ENCODE measurements at places on chromosomes 13 and 19.
A peak's percentile ranks its signal among the peaks of the same experiment; 100 is the strongest.

DNA sequence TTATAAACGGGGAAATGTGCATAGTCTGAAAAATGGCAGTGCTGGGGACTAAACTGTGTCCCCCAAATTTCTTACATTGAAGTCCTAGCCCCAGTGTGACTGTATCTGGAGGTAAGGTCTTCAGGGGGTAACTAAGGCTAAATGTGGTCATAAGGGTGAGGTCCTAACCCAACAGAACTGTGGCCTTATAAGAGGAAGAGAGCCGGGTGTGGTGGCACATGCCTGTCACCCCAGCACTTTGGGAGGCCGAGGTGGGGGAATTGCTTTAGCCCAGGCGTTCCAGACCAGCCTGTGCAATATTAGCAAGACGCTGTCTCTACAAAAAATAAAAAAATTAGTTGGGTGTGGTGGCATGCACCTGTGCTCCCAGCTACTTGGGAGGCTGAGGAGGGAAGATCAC lies 17.8 kb downstream of the PROZ start:
- H3K36me3 ChIP-seq = peaks cover 25% of the 10 kb centered on the region
- no peak overlapping the region for H3K4me3 ChIP-seq
- H3K27ac ChIP-seq = no peak overlapping the region
- H3K27me3 ChIP-seq = no peaks in the 10 kb centered on the region
- H3K4me1 ChIP-seq = peaks cover 21% of the 10 kb centered on the region
- no peak for DNase-seq

GRCh38 chr19:35908973-35909683 lies 1.0 kb upstream of the TYROBP start:
- no peaks in the 10 kb centered on the region for H3K27me3 ChIP-seq
- H3K36me3 ChIP-seq = no peaks in the 10 kb centered on the region
- no peak for DNase-seq
- no peak overlapping the region for H3K27ac ChIP-seq
- H3K4me3 ChIP-seq = no peak overlapping the region

DNA sequence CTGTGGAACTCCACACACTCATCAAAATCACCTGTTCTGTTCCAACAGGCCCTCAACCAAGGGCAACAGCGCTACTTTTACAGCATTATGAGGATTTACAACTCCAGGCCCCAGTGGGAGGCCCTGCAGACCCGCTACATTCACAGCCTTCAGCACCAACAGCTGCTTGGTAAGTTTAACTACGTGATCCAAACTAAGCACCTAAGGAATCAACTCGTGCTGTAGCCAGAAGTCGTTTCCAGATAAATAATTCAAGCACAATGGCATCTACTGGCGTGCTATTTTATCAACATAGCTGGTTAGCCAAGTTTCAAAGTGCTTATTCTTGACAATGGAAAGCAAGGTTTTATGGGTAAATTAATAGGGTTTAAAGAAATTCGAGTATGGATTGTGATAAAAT lies 5.3 kb downstream of the FAM216B start:
- DNase-seq = no peak
- H3K4me3 ChIP-seq = no peak overlapping the region
- no peak overlapping the region for H3K27ac ChIP-seq
- no peaks in the 10 kb centered on the region for H3K27me3 ChIP-seq

DNA sequence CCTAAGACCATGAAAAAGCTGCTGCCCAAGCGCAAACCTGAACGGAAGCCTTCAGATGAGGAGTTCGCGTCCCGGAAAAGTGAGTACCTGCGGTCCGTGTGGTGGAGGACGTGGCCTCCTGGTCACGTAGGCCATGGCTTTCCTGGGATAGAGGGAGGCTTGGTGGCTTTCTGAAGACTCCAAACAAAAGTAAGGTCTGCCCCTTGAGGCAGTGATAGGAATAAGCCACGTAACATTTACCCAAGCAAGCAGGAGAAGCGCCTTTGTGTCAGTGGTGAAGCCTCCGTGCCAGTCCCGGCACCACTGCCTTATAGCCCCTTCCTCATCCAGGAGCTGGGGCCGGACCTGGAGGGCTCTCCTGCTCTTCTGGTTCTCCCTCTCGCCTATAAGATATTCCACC lies 34.3 kb upstream of the TEX29 start:
- no peak overlapping the region for H3K27ac ChIP-seq
- H3K27me3 ChIP-seq = no peaks in the 10 kb centered on the region
- DNase-seq = no peak
- H3K4me3 ChIP-seq = no peak overlapping the region
- peaks cover 12% of the 10 kb centered on the region for H3K4me1 ChIP-seq
- peaks cover 20% of the 10 kb centered on the region for H3K36me3 ChIP-seq

GRCh38 chr13:48626077-48626449 lies 27.7 kb upstream of the CYSLTR2 start:
- DNase-seq = no peak
- H3K4me1 ChIP-seq = peaks cover 10% of the 10 kb centered on the region
- no peak overlapping the region for H3K27ac ChIP-seq

DNA sequence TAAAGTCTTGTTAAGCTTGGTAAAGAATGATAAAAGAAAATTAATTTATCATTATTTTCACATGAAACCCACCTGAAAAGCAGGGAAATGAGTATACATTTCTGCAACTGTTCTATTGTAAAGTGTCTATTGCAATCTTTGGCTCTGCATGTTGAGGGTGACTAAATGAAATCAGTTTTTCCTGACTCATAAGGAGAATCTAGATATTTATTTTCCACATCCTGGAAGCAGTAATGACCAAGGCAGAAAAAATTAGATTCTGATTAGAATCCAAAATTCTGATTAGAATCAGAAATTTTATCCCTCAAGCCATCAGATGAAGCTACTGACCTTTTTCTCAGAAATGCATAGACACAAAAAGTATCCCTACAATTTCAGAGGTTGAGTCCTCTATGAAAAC lies 178.4 kb downstream of the MYO16 start:
- H3K27me3 ChIP-seq = no peaks in the 10 kb centered on the region
- no peak overlapping the region for H3K27ac ChIP-seq
- H3K4me3 ChIP-seq = no peak overlapping the region
- no peaks in the 10 kb centered on the region for H3K36me3 ChIP-seq
- no peak for DNase-seq

DNA sequence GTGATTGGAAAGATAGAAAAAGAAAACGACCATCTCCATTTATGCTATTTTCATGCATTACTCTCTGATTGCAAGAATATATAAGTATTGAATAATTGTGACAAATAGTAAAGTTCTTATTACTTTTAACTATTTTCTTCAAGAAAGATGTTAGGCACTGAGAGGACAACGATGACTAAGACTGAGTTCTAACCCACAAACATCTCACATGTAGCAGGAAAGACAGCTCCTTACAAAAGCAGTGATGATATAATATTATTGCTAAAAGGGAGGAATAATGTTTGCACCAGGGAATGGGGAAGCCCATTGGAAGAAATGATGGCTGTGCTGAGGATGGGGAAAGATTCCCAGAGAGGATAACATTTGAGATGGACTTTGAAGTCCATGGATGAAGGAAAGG lies 22.6 kb downstream of the RXFP2 start:
- no peak overlapping the region for H3K4me3 ChIP-seq
- H3K27me3 ChIP-seq = no peaks in the 10 kb centered on the region
- no peaks in the 10 kb centered on the region for H3K4me1 ChIP-seq
- no peak for DNase-seq

DNA sequence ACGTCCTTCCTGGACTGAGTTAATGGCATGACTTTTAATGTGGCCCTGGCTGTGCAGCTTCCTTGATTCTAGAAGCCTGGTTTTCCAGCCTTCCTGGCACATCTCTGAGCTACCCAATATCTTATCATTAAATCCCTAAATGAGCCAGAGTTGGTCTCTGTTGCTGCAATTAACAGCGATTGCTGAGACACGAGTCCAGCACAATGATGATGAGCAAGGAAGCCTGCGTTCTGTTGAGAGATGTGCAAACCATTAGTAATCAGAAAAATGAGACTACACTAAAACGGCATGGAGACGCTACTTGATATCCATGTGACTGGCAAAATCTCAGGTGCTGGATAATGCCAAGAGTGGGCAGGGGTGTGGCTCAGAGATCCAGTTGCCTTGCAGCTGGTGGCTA lies 26.2 kb downstream of the GPR42 start:
- no peak overlapping the region for H3K4me3 ChIP-seq
- no peak overlapping the region for H3K27ac ChIP-seq
- no peaks in the 10 kb centered on the region for H3K36me3 ChIP-seq
- no peaks in the 10 kb centered on the region for H3K27me3 ChIP-seq

GRCh38 chr13:112619730-112620631 lies 32.0 kb upstream of the TUBGCP3 start:
- peak overlapping the region; percentile 1 for H3K4me3 ChIP-seq
- no peaks in the 10 kb centered on the region for H3K36me3 ChIP-seq
- no peaks in the 10 kb centered on the region for H3K4me1 ChIP-seq

DNA sequence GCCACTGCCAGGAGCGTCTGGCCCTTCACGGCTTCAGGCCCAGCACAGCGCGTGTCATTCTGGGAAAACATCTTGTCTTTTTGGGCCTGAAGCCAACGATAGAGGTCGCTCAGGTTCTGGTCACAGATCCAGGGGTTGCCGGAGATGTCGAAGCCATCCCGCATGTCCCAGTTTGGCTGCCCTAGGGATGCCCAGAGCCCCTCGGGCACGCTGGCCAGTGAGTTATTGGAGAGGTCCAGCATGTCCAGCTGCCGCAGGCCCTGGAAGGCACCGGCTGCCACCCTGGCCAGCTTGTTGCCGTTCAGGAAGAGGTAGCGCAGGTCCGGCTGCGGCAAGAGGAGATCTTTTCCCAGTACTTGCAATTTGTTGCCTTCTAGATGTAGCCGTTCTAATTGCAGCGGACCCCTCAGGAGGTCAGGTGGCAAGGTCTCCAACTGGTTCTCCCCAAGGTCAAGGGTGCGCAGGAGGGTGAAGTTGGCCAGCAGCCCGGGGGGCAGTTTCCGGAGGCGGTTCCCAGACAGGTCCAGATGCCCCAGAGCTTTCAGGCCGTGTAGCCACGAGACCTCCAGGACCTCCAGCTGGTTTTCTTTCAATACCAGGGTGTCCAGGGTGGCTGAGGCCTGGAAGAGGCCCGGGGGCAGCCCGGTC lies 1.8 kb downstream of the LRG1 start:
- no peak overlapping the region for H3K27ac ChIP-seq
- no peaks in the 10 kb centered on the region for H3K36me3 ChIP-seq
- no peak for DNase-seq
- no peaks in the 10 kb centered on the region for H3K4me1 ChIP-seq
- no peak overlapping the region for H3K4me3 ChIP-seq

DNA sequence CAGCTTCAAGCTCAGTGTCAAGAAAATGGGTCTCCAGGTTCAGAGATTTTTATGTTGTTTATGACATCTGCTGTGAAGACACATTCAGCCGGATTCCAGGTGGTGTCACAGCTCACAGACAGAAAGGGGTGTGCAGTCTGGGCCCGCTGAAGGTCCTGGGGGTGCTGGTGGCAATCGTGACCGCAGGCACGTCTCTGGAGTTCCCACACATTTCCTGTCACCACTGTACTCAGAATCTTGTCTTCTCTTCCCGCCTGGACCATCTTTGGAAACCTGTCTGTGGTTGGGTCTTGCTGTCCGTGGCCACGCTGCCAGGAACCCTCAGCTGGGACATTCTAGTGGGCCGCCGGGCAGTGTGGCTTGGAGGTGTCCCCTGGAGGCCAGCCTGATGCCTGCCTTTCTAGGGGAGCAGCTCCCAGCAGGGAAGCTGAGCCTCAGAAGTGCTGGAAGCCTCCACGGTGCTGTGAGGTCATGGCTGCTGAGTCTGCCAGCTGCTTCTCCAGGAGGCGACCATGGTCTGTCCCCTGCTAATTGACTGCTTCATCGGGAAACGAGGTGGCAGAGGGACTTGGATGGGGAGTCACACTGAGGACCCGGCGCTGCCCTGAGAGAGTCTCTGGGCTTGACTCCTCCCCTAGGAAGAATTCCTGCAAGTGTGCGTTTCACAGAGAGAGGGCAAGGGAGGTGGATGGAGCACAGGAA lies 3.7 kb downstream of the TEX29 start:
- no peak for DNase-seq
- no peak overlapping the region for H3K4me3 ChIP-seq
- no peaks in the 10 kb centered on the region for H3K36me3 ChIP-seq
- H3K27ac ChIP-seq = no peak overlapping the region

- H3K4me3 ChIP-seq = no peak overlapping the region
- no peak for DNase-seq
- no peak overlapping the region for H3K27ac ChIP-seq
- peaks cover 4% of the 10 kb centered on the region for H3K27me3 ChIP-seq
Observed at GRCh38 chr13:111623208-111623607, 302.8 kb downstream of the TEX29 start.

GRCh38 chr13:85662186-85662585 lies 137.0 kb downstream of the SLITRK6 start:
- DNase-seq = no peak
- H3K4me3 ChIP-seq = no peak overlapping the region
- H3K27me3 ChIP-seq = no peaks in the 10 kb centered on the region

GRCh38 chr13:109160887-109161669 lies 531.7 kb downstream of the MYO16 start:
- H3K27ac ChIP-seq = no peak overlapping the region
- no peaks in the 10 kb centered on the region for H3K4me1 ChIP-seq
- no peaks in the 10 kb centered on the region for H3K36me3 ChIP-seq
- no peak for DNase-seq

DNA sequence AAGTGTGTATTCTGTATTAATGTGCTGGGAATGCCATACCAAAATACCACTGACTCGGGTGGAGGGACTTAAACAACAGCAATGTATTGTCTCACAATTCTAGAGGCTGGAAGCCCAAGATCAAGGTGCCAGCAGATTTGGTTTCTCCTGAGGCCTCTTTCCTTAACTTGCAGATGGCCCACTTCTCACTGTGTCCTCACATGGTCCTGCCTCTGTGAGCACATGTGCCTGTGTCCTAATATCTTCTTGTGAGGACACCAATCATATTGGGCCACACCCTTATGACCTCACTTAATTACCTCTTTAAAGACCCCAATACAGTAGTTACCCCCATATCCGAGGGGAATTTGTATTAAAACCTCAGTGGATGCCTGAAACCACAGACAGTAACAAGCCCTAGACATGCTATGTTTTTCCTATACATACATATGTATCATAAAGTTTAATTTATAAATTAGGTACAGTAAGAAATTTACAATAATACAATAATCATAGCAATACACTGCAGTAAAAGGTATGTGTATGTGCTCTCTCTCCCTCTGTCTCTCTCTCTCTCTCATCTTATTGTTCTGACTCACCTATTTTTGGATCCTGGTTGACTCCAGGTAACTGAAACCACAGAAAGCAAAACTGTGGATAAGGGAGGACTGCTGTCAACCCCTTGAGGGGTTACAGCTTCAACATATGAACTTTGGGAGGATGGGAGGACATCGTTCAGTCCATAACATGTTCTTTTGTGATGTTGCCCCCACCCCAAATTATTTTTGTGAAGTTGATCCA lies 174.3 kb downstream of the IRS2 start:
- no peaks in the 10 kb centered on the region for H3K4me1 ChIP-seq
- H3K4me3 ChIP-seq = no peak overlapping the region
- no peak for DNase-seq
- no peaks in the 10 kb centered on the region for H3K27me3 ChIP-seq
- no peaks in the 10 kb centered on the region for H3K36me3 ChIP-seq
- no peak overlapping the region for H3K27ac ChIP-seq

- no peak for DNase-seq
- H3K27ac ChIP-seq = peak overlapping the region; percentile 89
- H3K27me3 ChIP-seq = peaks cover 4% of the 10 kb centered on the region
- H3K4me3 ChIP-seq = peak overlapping the region; percentile 91
Observed at GRCh38 chr13:109785892-109786450, 412 bp downstream of the IRS2 start.

- H3K4me1 ChIP-seq = no peaks in the 10 kb centered on the region
- H3K27ac ChIP-seq = no peak overlapping the region
- H3K4me3 ChIP-seq = no peak overlapping the region
- H3K27me3 ChIP-seq = no peaks in the 10 kb centered on the region
- no peaks in the 10 kb centered on the region for H3K36me3 ChIP-seq
- DNase-seq = no peak
Observed at GRCh38 chr13:111424134-111424533, 103.7 kb downstream of the TEX29 start.
